ENCODE measurements at places on chromosomes 16 and 17.

DNA sequence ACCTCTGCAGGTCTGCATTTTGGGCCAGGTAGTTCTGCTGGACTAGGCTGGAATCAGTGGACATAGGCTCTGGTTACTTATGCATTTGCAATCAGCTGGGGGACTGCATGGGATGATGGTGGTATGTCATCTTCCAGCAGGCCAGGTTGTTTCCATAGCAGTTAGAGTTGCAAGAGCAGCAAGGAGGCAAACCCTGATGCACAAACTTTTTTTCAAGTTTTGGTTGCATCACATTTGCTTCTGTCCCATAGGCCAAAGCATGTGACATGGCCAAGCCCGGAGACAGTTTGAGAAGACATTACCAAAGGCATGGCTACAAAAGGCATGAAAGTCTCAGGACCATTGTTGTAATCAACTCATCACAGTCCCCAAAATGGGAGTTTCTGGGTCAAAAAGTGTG, 58.2 kb downstream of the PRKCB start:
- DNase-seq, result no peak

DNA sequence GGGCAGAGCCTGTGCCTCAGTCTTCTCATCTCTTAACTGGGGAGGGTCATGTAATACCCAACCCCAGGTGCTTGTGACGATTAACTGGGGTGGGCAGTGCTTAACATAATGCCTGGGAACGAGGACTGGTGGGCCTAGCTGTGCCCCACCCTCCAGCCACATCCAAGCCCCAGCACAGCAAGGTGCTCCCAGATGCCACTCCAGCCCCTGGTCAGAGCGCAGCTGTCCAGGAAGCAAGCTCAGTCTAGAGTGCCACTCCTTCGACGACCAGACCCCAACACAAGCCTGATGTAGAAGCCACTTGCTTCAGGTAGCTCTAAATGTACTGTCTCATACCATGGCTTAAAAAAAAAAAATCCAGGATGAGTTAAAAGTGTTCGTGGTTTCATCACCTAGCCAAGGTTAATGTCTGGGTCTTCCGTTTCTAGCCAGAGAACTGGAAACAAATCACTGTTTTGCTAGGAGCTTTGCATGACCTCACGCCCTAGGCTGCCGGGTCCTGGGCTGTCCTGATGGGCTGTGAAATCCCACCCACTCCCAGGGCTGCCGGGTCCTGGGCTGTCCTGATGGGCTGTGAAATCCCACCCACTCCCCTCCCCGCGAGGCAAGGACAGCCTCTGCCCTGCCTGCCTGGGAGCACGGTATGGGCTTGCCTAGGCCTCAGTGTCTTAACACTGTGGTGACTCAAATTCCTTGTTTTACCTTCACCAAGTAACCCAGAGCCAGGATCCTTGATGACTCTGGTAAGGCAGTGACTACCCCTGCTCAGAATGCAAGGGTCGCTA, 7.7 kb downstream of the MIEF2 start:
- DNase-seq, result no peak

GRCh38 chr16:52953215-52953614, 99.5 kb downstream of the CHD9NB start:
- no peak for DNase-seq

GRCh38 chr17:7674934-7675333, 12.4 kb downstream of the TP53 start:
- DNase-seq, result no peak

DNA sequence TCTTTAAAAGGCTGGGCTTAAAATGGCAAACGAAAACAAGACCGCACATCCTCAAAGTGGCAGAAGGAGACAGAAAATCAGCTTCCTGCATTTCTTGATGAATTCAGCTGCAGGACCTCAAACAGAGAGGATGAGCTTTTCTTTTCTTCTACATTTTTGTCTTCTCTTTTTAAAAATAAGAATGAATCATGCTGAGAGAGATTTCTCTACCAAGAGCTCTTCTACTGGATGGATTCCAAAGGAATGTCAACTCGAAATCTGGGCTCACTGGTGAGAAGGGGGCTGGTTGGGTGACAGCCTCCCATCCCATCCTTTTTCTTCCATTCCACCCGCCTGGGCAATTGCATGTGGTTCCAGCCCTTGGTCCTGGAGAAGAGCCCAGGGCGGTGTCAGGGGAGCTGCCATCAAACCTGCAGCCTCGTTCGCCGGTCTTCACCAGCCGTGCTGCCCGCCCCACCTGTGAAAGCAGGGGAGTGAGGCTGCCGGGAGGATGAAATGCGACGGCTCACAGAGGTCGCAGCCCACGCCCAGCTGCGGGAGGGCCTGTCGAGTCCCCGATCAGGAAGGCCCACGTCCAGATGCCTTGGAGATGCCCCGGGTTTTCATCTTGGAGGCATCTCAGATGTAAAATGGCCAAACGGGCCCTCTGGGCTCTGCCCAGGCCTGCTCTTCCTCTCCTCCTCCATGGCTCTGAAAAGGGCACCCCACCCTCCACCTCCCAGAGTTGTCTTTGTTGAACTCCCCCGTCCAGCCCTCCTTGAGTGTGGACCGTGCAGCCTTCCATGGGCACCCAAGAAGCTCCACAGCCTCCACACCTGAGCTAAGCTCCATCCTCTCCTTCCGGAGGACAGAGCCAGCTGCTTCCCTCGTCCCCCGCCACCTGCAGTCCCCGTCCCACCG, 121.9 kb downstream of the FOXL1 start:
- no peak for DNase-seq

GRCh38 chr16:87895641-87896141, 26.4 kb upstream of the SLC7A5 start:
- no peak for DNase-seq

DNA sequence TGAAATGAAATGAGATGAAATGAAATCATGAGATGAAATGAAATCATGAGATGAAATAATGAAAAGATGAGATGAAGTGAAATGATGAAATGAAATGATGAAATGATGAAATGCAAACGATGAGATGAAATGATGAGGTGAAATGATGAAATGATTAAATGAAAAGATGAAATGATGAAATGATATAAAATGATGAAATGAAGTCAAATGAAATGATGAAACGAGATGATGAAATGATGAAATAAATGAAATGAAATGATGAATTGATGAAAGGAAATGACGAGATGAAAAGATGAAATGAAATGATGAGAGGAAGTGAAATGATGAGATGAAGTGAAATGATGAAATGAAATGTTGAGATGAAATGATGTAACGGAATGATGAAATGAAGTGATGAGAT, 595.6 kb downstream of the TP53TG3F start:
- DNase-seq, result no peak

DNA sequence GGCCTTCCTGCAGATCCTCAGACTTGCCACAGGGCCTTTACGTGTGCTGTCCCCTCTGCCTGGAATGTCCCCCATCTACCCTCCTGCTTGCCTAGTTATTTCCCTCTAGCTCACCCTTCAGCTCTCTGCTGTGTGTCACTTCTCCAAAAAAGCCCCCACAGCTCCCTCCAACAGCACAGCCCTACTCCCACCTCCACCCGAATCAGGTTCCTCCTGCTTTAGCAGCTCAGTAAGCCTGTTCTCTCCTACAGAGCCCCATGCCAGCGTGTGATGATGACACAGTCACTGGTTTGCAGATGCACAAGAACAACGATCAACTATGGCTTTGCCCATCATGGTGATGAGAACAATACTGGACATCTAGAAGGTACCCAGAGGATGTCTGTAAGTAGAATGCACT, 7.1 kb upstream of the SAMD14 start:
- DNase-seq, result no peak

Measured in HuH-7 (cell line).